ENCODE measurements at places on chromosomes 7 and 10. TPM values are rescaled to one million over a fixed set of nuclear protein-coding genes. Genes with fewer than 3 reads are reported as not detected.
A peak's percentile ranks its signal among the peaks of the same experiment; 100 is the strongest.

GRCh38 chr10:34670081-34670480, 145.0 kb downstream of the PARD3 start:
- H3K36me3 ChIP-seq: no peaks in the 10 kb centered on the region
- no peak overlapping the region for H3K27ac ChIP-seq
- H3K27me3 ChIP-seq: no peaks in the 10 kb centered on the region
- H3K4me1 ChIP-seq: peaks cover 12% of the 10 kb centered on the region
- H3K4me3 ChIP-seq: no peak overlapping the region

GRCh38 chr7:144670218-144670617, 165.6 kb downstream of the TPK1 start:
- H3K27me3 ChIP-seq: no peaks in the 10 kb centered on the region
- DNase-seq: no peak
- H3K4me3 ChIP-seq: no peak overlapping the region
- no peaks in the 10 kb centered on the region for H3K4me1 ChIP-seq
- no peak overlapping the region for H3K27ac ChIP-seq

DNA sequence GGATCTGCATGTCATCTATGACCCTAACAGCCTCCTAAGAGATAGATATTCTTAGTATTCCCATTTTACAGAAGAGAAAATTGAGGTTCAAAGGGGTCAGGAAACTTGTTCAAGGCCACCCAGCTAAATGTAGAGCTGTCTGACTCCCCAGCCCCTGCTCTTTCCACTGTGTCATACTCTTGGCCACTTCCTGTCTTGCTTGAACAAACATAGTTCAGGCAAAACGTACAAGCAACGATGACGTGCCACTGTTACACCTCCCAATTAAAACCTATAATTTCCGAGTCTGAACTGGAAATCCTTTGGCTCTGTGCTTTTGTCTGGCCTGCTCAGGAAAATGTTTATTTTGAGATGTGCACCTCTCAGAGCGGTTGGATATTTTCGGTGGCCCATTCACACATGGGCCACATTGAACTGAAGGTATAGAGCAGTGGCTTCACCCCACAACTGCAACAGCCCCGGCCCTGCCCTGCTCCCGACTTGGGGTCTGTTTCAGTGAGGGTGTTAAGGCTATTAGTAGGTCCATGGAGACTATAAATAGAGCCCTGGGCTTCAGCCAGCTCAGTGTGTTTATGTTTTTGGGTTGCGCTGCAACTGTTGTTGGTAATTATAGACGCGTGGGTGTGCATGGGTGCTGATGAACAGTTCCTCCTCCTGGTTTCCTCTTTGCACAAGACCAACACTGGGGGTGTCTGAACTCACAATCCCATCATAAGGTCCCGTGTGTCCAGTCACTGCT, 172.3 kb upstream of the ADO start:
- H3K27ac ChIP-seq: peak overlapping the region; percentile 72
- H3K36me3 ChIP-seq: no peaks in the 10 kb centered on the region
- H3K4me1 ChIP-seq: peaks cover 8% of the 10 kb centered on the region
- DNase-seq: peak; percentile 24

BMPR1A gene
- 31.0 TPM for total RNA-seq

ZC3HAV1L gene
- 12.6 TPM for total RNA-seq
